ENCODE measurements at places on chromosomes 12 and 14. TPM values are rescaled to one million over a fixed set of nuclear protein-coding genes. Genes with fewer than 3 reads are reported as not detected.

DNA sequence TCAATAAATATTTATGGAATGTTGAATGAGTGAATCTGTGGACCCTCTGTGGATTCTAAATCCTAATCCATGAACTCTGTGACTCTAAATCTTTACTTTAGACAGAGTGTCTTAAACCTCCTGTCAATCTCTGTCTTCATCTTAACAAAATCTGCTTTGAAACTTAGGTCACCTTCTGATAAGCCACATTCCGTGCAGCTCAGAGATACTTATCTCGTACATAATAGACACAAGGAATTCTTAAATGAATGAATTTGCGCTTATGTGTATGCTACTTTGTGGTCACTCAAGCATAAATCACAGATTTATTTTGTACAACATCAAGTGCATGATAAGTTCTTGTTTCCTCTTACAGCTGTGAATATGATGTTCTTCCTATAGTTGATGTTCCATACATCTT lies 2.2 kb upstream of the KRAS start:
- H3K27me3 ChIP-seq, result no peaks in the 10 kb centered on the region
- H3K36me3 ChIP-seq, result no peaks in the 10 kb centered on the region
- no peak for DNase-seq
- H3K27ac ChIP-seq, result no peak overlapping the region
- peaks cover 5% of the 10 kb centered on the region for H3K4me1 ChIP-seq
- no peak overlapping the region for H3K4me3 ChIP-seq

DNA sequence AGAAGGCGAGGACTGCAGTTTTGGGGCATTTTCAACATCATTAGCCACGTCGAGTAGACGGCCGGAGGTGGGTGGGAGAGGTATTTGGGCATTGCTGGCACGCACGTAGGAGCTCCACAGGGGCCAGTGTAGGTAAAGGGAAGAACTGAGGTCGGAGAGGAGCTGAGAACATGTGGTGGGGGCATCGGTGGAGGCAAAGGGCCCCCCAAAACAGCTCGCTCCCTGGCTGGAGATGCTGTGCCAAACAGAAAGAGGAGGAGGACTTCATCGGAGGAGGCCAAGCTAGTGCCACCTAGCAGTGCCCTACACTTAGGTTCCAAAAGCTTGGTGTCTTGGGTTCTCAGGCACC lies 52.0 kb upstream of the PPP2R5C start:
- no peaks in the 10 kb centered on the region for H3K27me3 ChIP-seq
- no peaks in the 10 kb centered on the region for H3K36me3 ChIP-seq
- peaks cover 49% of the 10 kb centered on the region for H3K4me1 ChIP-seq

DNA sequence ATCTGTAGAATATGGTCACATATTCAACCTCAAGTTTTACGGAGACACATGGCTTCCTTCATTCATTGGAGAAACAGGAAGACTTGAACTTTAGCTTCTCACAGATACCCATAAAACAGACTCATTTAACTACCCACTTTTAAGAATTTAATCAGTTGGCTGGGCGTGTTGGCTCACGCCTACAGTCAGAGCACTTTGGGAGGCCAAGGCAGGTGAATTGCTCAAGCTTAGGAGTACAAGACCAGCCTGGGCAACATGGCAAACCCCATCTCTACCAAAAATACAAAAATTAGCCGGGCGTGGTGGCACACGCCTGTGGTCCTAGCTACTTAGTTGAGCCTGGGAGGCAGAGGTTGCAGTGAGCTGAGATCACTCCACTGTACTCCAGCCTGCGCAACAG lies 64.7 kb upstream of the STAC3 start:
- no peak overlapping the region for H3K4me3 ChIP-seq
- H3K36me3 ChIP-seq, result no peaks in the 10 kb centered on the region
- no peak overlapping the region for H3K27ac ChIP-seq
- no peaks in the 10 kb centered on the region for H3K27me3 ChIP-seq

DNA sequence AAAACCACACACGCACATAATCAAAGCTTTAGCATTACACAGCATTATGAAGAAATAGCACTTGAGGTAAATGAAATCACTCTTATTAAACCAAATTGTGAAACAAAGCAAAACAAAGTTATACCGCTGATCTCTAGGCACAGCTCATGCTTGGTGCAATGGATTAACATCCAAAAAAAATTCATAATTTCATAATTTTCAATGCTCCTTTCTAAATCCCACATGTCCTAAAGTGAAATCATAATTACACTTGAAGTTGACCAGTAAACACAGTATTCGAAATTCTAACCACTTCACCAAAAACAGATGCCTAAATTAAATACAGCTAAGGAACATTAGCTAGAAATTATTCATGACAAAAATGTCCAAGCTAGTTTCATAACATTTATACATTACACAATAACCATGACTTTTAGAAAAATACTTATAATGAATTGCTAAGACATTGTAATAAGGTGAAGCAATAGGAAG lies 1.5 kb downstream of the MLH3 start:
- H3K36me3 ChIP-seq, result no peaks in the 10 kb centered on the region
- H3K4me1 ChIP-seq, result peaks cover 16% of the 10 kb centered on the region
- H3K4me3 ChIP-seq, result peak overlapping the region; percentile 13
- no peak overlapping the region for H3K27ac ChIP-seq
- DNase-seq, result no peak
- H3K27me3 ChIP-seq, result no peaks in the 10 kb centered on the region

- no peaks in the 10 kb centered on the region for H3K27me3 ChIP-seq
- DNase-seq, result no peak
- no peaks in the 10 kb centered on the region for H3K4me1 ChIP-seq
- H3K36me3 ChIP-seq, result peaks cover 32% of the 10 kb centered on the region
- H3K4me3 ChIP-seq, result no peak overlapping the region
Measured at GRCh38 chr14:88611878-88612277, 49.0 kb downstream of the ZC3H14 start.

DNA sequence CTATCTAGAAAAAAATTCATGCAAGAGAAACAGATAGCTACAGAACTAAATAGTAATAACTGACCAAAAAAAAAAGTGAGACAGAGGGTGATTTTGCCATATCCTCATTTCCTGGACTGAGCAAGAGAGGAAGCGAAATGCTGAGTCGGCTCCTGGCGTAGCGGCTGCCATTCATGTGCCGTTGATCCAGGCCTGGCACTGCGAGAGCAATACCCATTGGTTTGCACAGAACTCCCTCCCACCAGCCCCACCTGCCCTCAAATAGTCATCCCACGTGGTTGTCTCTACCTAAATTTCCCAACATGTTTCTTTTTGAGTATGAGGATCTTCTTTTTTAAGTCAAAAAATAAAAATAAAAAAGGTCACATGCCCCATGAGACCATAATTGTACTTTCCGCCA lies 9.4 kb upstream of the WNT5B start:
- no peak overlapping the region for H3K4me3 ChIP-seq
- no peaks in the 10 kb centered on the region for H3K36me3 ChIP-seq
- DNase-seq, result no peak
- no peaks in the 10 kb centered on the region for H3K4me1 ChIP-seq

DNA sequence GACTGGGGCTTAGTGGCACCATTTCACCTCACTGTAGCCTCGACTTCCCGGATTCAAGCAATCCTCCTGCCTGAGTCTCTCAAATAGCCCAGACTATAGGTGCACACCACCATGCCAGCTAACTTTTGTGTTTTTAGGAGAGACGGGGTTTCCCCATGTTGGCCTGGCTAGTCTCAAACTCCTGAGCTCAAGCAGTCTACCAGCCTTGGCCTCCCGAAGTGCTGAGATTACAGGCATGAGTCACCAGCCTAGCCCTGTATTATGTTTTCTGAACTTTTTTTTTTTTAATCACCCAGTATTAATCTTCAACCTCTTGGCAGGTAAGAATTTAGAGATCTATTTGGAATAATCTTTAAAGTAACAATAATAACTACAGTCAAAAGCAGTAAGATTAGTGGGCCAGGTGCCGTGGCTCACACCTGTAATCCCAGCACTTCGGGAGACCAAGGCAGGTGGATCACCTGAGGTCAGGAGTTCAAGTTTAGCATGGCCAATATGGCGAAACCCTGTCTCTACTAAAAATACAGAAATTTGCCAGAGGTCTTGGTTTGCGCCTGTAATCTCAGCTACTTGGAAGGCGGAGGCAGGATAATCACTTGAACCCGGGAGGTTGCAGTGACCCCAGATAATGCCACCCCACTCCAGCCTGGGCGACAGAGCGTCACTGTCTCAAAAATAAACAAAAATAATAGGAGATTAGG lies 8.6 kb downstream of the NANOG start:
- H3K4me3 ChIP-seq, result no peak overlapping the region
- H3K4me1 ChIP-seq, result no peaks in the 10 kb centered on the region
- H3K27ac ChIP-seq, result no peak overlapping the region

- H3K4me1 ChIP-seq, result no peaks in the 10 kb centered on the region
- H3K36me3 ChIP-seq, result no peaks in the 10 kb centered on the region
- DNase-seq, result no peak
- no peak overlapping the region for H3K27ac ChIP-seq
Measured at GRCh38 chr14:45787167-45787566, 534.2 kb upstream of the MIS18BP1 start.

DNA sequence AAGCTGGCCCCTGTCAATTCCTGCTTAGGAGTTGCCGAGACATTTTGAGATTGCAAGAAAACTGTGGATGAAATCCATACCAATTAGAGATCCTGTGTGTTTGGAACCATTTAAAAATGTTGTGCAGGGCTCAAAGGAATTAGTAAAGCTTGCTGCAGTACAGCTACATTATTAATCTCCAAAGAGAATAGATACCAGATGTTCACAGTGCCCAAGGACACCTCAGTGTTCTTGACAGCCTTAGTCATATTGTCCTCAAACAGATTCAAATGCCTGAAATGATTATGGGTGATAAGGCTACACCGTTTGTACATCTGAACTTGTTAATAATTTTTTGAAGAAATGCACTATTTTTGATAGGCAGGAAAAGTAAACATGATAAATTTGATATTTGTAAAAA lies 164.6 kb downstream of the MSRB3 start:
- H3K4me1 ChIP-seq, result no peaks in the 10 kb centered on the region
- DNase-seq, result no peak
- no peaks in the 10 kb centered on the region for H3K27me3 ChIP-seq

ASB2 gene
- total RNA-seq, result 98.0 TPM
